Activated CD4-positive, alpha-beta T cell treated with anti-CD3 and anti-CD28 coated beads for 1 hour (primary cell): ENCODE measurements at places on chromosomes 13 and 19.

GRCh38 chr19:55373993-55374757, 2.5 kb upstream of the TMEM190 start:
- no peak for DNase-seq

DNA sequence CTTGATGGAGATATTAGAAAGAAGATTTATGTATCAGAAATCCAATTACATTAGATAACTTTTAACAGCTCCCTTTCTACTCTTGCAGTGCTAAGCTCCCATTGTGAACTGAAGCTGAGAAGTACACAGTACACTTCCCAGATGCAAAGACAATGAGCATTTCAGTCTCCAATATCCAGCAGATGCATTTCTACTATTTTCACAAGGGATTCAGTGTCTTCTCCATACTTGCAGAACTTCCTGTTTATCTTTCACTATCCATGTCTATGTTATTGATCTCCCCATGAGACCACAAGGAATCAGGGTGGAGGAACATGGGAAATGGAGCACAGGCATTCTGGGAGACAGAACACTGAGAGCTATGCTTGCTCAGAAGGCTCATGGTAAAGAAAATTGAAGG, 207.5 kb downstream of the ENOX1 start:
- no peak for DNase-seq

DNA sequence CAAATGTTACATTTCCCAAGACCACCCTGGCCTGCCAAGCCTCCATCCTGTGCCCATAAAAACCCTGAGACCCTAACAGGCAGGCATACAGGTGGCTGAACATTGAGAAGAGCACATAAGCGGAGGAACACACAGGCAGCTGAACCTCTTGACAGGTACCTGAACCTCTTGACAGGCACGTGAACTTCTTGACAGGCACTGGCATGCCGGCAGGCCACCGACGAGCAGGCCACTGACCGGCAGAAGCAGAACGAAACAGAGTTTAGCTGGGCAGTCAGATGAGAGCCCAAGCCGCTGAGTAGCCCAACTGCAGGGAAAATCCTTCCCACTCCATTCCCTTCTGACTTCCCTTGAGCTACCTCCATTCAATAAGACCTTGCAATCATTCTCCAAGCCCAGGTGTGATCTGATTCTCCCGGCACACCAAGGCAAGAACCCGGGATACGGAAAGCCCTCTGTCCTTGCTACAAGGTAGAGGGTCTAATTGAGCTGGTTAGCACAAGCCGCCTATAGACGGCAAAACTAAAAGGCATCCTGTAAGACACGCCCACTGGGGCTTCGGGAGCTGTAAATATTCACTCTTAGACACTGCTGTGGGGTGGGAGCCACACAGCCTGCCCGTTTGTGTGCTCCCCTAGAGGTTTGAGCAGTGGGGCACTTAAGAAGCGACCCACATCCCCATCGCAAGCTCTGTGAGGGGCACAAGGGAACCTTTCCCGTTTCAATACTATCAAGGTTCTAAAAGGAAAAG, 2613.9 kb upstream of the PCDH20 start:
- DNase-seq: no peak

DNA sequence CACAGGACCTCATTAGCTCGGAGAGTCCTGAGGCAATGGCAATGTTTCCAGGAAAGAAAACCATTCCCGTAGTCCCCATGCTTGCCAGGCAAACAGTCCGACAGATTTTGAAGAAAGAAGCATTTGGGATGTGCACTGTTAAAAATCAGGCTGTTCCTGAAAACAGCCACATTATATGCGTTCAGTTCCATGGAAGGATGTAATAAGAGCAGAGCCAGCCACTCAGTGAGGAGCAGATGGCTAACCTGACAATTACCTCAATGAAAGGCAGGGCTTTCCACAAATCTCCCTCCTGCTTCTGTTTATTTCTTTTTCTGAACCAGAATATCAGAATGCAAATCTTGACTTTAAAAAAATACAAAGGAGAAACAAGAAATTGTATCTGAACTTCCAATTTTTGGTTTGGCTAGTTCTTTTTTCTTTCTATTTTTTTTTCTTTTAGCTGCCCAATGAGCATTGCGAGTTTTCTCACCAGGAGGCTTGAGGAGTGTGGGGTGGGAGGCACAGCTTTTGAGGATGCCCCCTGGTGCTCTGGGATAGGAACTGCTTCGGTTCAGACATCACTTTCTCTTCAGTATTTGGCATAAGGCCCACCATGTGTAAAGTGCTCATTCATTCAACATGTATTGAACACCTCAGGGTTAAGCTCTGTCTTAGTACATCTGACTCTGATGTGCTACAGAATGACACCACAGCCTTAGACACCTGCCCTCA, 124.2 kb downstream of the TBC1D4 start:
- peak; percentile 27 for DNase-seq

GRCh38 chr19:4042731-4043082, 24.0 kb downstream of the ZBTB7A start:
- DNase-seq: no peak

GRCh38 chr19:38905620-38906019, 5.9 kb downstream of the NFKBIB start:
- no peak for DNase-seq

DNA sequence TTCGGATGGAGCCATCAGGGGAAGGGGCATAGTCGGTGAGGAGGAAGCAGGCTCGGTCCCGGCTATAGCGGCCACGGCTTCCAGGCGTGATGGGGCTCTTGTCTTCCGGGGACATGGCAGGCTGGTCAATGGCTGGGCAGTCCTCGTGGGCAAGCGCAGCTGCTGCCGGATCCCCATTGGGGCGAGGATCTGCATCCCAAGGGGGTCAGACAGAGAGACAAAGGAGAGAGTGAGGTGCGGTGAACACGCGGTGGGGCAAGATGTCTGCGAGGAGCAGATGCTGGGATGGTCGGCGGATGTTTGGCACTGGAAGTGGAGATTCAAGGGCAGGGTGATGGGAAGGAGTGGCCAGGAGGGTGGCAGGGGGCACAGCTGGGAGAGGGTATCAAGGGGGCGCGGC, 8.6 kb downstream of the KCNC3 start:
- DNase-seq: no peak

- DNase-seq: no peak
These were observed 44.1 kb downstream of the UBL3 start for GRCh38 chr13:29805994-29806979.

- no peak for DNase-seq
These were observed 25.6 kb upstream of the PCCA start for GRCh38 chr13:100063333-100063732.

DNA sequence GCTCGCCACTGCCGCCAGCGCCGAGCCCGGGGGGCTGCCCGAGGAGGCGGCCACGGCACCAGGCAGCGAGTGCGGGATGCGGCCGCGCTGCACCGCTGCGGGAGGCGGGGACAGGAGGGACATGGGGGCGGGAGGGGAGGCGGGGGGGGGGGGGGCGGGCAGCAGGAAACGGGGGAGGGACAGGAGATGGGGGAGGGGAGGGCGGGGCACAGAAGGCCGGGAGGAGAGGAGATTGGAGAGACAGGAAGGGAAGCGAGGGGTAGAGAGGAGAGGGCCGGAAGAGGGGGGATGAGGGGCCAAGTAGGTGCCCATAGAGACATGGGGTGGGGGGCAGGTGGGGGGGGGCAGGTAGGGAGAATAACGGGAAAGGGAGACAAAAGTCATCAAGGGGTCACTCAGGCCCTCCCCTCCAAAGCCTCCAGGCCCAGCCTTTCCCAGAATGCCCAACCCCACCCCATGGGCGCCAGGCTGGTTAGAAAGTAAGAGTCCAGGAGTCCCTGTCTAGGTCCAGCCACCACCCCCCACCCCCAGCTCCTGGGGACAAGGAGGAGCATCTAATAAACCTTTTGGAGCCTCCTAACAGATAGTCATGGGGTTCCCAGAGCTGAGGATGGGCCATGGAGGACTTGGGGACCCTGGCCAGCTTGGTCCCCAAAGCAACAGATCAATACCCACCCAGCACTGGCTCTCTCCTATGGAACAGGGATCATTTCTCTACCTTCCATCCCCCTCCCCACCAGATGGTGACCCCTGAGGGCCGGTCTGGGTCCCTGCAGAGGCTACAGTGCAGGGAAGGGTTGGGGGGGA, 9.5 kb downstream of the NR2F6 start:
- DNase-seq: no peak

DNA sequence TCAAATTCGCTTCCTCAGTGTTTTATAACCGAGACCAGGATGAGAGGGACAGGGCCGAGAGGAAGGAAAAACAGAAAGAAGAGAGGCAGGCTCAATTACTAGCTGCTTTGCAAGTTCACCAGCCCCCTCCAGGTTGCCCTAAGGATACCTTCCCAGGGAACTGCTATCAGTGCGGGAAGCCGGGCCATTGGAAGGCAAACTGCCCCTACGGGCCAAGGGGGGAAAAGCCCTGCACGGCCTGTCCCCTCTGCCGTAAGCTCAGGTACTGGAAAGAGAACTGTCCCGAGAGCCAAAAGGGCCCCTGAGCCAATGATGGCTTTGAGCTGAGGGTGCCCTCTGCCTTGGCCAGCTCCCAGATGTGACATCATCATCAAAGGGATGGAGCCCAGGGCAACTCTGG, 3.2 kb upstream of the ERVV-1 start:
- no peak for DNase-seq

- DNase-seq: peak; percentile 70
These were observed 8.9 kb downstream of the ISYNA1 start for GRCh38 chr19:18428787-18429674.

GRCh38 chr13:70362820-70363570, 254.7 kb upstream of the KLHL1 start:
- no peak for DNase-seq

GRCh38 chr19:19654441-19654840, 9.0 kb downstream of the ATP13A1 start:
- no peak for DNase-seq

DNA sequence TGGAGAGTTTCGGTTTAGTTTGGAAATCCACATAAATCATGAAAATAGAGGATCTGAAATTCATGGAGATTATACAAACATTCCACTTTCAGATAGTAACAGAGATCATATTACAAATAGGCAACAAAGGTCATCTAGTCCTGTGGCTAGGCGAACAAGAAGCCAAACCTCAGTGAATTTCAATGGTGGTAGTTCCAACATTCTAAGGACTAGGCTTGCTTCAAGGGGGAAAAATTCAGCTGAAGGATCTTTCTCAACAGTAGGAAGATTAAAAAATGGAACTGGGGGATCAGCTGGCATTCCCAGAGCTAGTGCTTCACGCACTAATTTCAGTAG, 47.0 kb downstream of the FOXO1 start:
- DNase-seq: no peak

- DNase-seq: no peak
These were observed 3.1 kb downstream of the F10 start for GRCh38 chr13:113125506-113126264.

GRCh38 chr19:5916181-5916708, 2.2 kb downstream of the CAPS start:
- DNase-seq: no peak

DNA sequence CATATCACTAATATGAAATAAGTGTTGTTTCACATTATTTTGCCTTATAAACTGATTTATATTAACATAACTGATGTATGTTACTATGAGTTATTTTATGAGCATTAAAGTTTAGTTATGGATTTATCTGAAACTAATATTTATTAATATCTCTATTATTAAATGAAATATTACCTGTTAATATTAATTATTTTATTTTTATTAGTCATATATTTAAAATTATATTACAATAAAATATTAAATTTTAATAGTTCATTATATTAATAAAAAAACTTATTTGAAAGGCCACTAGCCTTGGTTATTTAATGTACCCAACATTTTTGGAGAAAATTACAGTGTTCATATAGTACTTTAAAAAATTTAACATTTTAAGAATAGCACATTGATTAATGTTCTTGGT, 1643.4 kb upstream of the MIR17HG start:
- no peak for DNase-seq

DNA sequence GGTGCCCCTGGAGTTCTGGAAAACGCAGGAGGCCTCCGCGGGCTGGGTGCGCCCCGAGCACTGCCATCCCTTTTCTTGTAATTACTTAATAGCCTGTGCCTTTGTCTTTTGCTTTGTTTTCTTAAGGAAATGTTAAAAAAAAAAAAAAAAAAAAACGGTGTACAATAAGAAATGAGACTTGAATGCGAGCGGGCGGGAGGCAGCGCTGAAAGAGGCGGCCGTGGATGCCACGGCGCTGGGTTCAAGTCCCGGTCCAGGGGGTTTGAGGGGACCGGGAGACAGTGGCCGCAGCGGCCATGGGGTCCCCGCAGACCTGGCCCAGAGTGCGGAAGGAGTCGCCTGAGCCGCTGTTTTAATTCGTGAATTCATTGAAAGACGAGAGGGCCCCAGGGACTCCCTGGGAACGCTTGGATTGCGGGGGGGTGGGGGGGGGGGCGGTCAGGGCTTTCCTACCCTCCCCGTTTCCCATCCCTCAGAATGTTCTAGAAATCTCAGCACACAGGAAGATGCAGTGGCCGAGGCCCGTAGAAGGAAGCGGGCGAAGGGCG, 349.2 kb upstream of the ARGLU1 start:
- no peak for DNase-seq

DNA sequence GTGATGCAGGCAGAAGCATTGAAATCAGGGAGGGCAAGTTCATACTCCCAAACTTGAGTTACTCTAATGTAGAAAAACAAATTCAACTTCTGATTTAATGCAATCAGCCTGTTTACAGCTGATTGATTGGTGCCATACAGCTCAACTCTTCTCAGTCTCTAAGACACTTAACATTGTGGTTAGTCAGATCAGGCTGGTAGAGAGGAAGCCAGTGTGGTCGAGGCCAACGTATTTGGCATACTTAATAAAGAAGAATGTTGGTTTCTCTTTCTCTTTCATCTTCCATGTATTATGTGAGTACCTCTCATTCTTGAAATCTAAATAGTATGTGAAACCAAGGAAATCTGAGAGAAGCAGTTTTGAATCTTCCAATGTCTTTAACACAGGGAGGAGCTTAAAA, 255.0 kb upstream of the SLITRK1 start:
- no peak for DNase-seq

- no peak for DNase-seq
These were observed 45.8 kb downstream of the MLLT1 start for GRCh38 chr19:6233827-6234511.

DNA sequence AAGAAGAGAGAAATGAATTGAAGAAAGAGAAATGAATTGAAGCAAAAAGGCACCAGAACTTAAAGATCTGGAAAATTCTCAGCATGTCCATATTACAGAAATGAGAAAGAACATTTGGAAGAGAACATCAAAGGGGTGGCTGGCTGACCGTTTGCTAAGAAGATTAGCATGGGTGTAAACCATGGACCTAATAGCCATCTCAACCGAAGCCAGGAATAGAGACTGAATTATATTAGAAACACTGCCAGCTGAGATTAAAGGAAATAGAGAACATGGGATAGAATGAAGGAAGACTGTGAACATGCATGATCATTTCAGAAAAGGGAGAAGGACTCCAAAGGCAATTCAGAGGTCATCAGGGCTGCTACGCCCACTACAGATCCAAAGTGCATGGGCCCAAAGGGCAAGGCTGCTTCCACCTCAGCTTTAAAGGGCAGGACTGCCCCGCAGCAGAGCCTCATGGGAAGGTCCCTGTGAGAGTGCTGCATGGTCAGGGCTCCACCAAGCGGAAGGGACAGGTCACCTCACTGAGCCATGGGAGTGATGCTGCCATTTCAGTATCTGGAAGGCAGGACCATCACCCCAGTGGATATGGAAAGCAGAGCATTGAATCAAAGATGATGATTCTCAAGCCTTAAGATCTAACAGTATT, 23.1 kb downstream of the FNDC3A start:
- DNase-seq: no peak

GRCh38 chr19:23070353-23071146, 46.3 kb upstream of the ZNF730 start:
- no peak for DNase-seq
